ENCODE measurements at places on chromosomes 6 and 20.

DNA sequence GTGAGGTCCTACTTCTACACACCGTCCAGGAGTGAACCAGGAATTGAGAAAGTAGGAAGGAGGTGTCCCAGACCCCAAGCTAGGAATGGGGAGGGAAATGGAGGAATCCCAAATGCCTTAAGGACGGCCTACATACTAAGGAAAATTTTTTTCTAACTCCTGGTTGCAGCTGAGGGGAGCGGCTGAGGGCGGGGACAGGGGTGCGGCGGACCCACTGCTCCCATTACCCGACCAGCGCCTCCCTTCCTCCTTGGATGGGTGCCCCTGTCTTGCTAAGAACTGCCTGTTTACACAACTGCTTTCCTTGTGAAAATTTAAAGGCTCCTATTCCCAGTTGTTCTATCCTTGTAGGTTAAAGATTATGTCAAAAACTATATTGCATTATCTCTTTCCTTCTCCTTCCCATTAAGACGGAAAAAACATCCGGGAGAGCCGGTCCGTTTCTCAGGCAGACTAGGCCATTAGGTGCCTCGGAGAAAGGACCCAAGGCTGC lies 699 bp upstream of the HSPA1B start:
- no peak for DNase-seq

DNA sequence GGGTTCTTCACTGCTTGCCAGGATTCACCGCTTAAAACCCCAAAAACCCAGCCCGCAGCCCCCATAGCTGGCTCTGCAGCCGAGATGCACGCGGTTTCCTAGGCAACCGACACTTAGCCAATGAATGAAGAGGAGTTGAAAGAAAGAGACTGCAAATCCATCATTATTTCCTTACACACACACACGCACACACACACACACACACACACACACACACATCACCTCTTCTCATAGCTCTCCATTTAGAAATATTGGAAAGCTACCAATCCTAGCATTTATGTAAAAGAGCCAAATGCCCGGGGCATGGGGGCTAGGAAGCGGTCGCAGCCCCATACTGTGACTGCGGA lies 3.4 kb upstream of the TUBB2B start:
- DNase-seq: no peak

- DNase-seq: no peak
These were observed 51.9 kb downstream of the HIVEP2 start for GRCh38 chr6:142893088-142893487.

DNA sequence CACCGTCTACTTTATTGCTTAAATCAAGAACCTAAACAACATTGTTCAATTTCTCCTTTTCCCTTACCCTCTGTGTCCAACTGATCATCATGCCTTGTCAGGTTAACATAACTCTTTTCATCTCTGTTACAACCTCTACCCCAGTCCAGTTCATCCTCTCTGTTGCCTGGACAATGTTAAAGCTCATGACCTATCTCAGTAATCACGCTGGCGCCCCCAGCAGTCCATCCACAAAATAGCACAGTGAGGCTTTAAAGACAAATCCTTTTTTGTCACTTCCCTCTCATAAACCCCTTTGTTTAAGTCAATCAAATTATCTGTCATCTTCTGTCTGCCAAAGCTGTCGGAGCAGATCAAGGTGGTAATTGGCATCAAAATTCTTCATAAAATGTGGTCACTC lies 140.1 kb downstream of the QKI start:
- peak; percentile 60 for DNase-seq

DNA sequence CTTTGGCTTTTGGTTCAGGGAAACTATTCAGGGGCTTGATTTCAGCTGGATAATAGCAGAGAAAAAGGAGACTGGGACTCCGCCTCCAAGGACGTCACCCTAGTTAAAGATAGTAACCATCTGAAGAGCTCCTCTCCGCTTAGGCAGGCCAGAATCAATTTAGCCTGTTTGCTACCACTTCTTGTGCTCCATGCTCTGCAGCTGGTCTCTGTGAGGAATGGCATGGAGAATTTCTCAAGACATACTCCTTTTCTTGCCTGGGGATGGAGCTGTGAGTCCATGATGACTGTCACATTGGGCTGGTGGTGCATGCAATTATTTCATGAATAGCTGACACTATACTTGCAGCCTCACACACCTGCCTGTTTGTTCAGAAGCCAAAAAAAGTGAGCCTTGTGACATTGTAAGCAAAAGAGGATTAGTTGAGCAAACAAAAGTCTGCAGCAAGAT lies 61.4 kb downstream of the TXLNB start:
- no peak for DNase-seq

DNA sequence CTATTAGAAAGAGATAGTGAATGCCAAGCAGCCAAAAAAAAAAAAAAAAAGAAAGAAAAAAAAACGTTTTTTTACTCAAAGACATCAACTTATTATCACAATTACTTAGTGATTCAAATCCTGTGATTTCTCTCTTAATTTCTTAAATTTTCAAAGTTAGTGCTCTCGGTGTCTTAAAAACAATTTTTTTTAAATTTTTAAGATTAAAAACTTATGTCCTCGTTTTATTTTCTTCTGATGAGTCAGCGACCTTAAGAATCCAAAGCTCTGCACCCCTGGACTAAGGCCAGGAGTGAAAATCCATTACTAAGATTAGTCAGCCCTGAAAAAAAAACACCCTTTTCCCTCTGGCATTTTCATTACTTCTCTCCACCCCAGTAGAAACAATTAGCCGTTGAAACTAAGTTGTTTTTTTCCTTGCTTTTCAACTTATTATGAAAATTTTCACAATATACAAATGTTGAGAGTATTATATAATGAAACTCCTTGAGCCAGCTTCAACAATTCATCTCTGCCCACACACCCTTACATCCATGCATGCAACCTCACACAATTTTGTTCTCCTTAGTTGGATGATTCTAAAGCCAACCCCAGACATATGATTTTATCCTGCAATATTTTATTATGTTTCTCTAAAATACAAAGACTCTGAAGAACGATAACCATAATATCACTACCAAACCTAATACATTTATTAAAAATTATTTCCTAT lies 85.6 kb upstream of the CARMIL1 start:
- DNase-seq: no peak

DNA sequence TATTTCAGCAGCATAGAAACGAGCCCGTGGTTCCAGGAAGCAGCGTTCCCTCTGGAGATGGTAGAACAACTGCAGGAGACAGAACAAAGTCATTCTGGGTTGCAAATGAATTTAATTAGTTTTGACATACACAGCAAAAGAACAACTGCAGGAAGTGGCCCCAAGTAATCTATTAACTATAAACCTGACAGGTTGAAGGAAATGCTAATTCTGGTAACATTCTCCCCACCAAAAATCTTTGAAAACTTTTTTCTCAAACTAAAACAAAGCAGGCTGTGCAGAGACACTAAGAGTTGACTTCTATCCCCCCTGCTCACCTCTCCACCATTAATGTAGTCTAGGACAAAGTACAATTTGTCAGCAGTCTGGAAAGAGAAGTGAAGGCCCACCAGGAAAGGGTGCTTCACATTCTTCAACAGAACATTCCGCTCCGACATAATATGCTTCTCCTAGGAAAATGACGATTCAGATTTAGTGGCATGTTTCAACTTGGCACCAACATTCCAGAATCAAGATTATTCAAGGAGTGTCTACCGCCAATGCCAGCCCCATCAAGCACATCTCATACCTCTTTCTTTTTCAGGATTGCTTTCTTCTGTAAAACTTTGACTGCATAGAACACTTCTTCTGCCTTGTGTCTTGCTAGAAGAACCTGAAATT lies 120.4 kb upstream of the SLC2A12 start:
- DNase-seq: no peak

DNA sequence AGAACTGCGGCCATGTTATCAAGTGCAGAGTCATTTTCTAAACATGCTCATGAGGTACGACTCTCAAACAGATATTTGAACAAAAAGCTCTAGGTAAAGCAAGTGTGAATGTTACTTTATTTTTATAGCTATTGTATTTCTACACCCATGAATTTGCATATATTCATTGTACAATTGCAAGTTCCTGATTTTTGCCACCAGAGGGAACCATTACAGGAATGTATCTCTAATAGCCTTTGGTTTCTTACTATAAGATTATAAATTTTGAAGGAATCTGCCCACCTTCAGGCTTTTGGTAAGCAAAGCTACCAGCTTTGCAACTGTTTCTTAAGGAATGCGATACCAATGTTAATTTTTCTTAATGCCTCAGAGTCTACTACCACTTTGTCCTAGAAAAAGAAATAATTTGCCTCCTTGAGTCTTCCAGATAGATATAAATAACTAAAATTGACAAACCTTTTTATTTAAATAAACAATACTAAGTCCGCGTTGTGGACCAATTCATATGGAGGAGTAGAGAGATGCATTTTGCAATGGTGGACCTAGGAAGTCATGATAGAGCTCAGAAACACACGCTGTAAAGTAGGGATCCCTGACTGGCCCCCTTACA lies 125.4 kb upstream of the SAMD5 start:
- DNase-seq: peak; percentile 10

GRCh38 chr6:53517021-53517420 lies 27.9 kb downstream of the GCLC start:
- no peak for DNase-seq

DNA sequence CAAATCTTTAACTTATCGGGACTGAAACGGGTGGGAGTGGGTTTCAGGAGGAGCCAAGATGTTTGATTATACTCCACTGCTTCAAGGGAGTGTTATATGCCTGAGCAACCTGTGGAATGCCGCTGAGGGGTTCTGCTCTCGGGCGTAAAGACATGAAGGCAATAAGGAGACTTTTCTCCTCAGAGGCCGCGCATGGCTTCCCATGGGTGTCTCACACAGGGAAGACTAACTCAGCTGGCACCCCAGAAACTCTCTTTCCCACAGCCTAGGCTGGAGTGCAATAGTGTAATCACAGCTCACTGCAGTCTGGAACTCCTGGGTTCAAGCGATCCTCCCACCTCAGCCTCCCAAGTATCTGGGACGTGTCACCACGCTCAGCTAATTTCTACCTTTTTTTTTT lies 5.1 kb upstream of the C20orf141 start:
- DNase-seq: no peak

GRCh38 chr20:25278636-25279361 lies 30.9 kb downstream of the PYGB start:
- no peak for DNase-seq

- no peak for DNase-seq
These were observed 8.7 kb upstream of the SDHAF4 start for GRCh38 chr6:70557998-70558397.
